Fibroblast of pulmonary artery (primary cell): ENCODE measurements at places on chromosomes 5 and 9.
A peak's percentile ranks its signal among the peaks of the same experiment; 100 is the strongest.

DNA sequence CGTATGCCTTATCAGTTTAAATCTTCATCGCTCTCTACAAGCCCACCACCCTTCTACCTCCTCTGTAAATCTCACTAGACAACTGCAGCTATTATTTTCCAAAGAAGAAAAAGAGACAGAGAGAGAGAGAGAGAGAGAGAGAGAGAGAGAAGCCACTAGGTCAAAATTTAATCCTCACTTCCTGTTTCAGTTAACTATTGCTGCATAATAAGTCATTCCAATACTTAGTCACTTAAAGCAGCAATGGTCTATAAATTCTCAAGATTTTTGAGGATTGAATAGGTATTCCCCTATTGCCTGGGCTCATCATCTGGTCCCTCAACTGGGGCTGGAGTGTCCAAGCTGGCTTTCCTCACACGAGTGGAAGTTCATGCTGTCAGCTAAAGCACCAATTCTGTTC is 68.8 kb downstream of the ITGA1 start:
- DNase-seq = peak; percentile 12

DNA sequence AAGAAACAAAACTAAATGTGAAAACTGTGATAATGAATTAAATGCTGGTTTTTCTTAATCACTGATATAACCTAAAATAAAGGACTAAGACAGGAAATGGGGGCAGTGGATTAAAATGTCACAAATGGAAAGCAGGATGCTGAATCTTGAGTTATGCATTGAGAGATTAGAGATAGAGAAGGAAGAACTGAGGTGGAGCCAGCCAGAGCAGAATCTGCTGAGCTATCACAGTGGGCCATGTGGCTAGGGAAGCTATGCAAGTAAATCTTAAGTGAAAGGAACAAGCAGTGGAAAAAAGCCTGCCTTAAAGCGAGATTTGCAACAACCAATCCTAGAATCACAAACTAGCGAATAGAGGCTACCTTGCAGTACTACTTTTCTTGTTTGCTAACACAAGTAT is 188.5 kb upstream of the RASA1 start:
- no peak for DNase-seq

DNA sequence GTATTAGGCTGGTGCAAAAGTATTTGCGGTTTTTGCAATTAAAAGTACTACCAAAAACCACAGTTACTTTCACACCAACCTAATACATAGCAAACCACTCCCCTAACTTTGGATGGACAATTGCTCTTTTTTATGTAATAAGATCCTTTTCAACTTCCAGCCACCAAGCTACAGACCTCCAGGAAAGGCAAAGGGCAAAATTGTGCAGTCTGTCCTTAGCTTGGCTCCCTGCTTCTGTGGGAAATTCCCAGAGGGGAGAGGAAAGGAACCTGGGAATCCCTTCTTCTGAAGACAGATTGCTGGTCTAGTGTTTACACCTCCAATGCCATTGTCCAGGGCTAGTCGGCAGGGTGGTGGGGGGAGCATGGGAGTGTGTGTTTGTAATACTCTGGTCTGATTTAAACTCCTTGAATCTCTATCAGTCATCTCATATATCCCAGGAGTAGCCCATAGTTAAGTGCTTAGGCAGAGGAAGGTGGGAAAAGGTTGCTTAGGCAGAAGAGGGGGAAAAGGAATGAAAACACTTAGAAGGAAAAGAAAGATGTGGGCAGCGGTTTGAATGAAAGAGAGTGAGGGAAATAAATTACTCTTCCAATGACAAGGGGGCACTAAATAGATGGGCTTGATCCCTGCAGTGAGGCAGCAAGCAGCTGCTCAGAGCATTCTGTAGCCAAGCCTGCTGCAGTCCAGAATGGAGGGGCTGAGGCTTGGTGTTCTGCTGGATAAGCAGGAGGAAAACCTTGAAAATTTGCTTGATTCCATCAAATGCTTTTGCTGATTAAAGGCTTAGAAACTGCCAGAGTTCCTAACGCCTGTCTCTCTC is 86.9 kb upstream of the MAP1B start:
- no peak for DNase-seq

DNA sequence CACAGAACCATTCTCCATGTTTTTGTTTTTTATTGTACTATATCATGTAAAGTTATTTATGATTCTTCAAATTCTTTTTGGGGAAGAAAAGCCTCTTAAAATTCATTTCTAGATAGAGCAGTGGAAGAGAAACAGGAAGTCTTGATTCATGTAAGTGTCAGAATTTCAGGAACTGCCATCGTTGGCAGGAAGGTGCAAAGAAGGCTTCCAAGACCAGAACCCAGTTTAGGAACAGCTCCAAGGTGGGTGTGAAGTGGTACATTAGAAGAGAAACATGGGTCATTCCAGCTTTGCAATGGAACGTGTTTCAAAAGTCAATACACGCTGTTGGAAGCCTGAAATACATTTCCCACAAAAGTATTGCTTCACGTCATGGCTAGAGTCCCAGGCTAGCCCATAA is 14.8 kb downstream of the SAXO1 start:
- no peak for DNase-seq

DNA sequence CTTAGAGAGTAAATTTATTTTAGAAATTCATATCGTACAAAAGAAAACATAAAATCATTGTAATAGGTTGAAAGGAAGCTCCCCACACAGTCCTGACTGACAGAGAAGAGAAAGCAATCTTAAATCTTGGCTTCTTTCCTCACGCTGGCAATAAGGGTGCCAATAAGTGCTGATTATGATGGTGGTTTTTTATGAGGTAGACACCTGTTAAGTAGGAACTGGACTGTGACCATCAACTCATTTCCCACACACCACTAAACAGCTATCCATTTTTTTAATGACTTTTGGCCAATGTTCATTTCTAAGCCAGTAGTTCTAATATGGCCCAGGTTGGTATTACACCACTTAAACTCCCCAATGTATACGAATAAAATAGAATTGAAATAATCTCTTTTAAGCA is 893.5 kb upstream of the NUDT12 start:
- DNase-seq = no peak

- no peak for DNase-seq
These were observed 87.4 kb downstream of the ZNF608 start for GRCh38 chr5:124658867-124659557.

DNA sequence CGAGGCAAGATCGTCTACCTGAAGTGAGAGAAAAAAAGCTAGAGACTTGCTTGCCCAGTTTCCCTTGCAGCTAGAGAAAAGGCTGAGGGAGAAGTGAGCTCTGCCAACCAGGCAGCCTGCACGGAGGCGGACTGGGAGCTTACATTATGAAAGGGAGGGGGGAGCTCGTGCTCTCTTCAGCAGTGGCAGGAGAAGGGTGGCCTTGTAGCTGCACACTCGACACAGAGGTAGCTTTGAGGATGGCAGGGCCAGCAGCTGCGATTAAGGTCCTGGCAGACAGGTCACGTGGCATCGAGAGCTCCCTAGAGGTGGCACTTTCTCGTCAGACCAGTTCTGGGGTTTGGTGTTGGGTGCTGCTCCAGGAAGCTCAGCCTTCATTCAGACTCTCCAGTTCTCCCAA is 26.7 kb downstream of the APBA1 start:
- DNase-seq = no peak

DNA sequence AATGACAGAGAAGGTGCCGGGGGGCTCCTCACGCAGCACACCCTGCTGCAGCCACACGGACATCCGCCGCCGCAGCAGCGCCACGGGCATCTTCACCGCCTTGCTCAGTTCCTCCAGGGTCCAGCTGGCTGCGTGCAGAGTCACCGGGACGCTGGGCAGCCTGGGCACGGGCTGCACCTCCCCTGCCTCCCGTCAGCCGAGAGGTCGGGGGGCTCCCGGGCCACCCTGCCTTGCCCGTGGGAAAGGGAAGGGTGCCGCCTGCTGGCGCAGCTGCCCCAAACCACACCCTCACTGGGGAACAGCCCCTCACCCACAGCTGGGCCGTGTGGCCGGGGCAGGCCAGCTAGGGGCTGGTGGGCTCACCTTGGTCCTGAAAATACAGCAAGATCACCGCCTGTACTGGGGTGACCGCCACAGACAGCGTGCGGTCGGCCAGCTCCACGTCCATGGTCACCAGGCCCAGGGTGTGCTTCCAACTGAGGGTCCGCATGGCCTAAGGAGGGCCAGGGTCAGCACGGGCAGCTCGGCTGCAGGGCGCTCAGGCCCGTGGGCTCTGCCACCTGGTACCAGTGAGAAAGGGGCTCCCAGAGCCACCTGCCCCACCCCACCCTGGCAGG is 3.6 kb upstream of the TMEM210 start:
- no peak for DNase-seq

DNA sequence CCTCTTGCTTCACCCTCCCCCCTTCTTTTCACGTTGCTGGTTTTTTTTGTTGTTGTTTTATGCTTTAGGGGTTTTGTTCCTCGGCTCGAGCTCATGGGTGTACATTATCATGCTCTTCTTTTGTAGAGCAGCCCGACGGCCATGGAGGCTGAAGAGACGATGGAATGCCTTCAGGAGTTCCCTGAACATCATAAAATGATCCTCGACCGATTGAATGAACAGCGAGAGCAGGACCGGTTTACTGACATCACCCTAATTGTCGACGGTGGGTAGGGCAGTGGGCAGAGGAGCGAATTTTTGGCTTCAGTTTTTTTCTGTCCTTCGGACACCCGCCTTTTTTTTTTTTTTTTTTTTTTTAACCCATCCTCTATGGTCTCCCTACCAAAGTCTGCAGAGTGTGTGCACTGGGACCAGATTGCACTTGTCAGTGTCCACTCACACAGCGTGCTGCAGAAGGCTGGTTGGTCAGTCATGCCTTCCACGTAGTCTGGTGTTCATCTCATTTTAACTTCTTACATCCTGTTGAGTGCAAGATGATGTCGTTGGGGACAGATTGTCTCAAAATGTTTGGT is 1.3 kb downstream of the ZNF131 start:
- peak; percentile 62 for DNase-seq

GRCh38 chr9:124724415-124725067 is 46.6 kb downstream of the NR6A1 start:
- no peak for DNase-seq

DNA sequence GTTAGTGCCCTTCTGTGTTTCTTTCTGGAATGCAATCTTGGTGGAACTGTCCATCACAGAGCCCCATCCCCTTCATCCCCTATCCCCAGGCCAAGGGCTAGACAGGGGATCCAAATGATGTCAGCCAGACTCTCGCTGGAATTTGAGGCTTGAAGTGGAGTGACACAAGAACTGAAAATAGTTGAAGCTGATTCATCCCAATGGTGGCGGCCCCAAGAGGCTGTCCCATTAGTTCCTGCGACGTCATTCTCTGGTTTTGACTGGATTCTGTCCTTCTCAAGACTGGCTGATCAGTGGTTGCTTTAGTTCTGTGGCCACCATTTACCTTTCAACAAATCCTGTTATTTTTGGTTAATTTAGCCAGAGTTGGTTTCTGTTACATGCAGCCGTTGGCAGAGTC is 59.9 kb downstream of the SUB1 start:
- DNase-seq = no peak

GRCh38 chr5:114500756-114501155 is 138.9 kb downstream of the KCNN2 start:
- no peak for DNase-seq

- DNase-seq = peak; percentile 67
These were observed 23.0 kb downstream of the SPARC start for GRCh38 chr5:151663617-151664293.

- DNase-seq = no peak
These were observed 78.9 kb downstream of the SEMA4D start for GRCh38 chr9:89418882-89419640.

GRCh38 chr9:97487861-97488260 is 13.6 kb upstream of the TMOD1 start:
- no peak for DNase-seq

DNA sequence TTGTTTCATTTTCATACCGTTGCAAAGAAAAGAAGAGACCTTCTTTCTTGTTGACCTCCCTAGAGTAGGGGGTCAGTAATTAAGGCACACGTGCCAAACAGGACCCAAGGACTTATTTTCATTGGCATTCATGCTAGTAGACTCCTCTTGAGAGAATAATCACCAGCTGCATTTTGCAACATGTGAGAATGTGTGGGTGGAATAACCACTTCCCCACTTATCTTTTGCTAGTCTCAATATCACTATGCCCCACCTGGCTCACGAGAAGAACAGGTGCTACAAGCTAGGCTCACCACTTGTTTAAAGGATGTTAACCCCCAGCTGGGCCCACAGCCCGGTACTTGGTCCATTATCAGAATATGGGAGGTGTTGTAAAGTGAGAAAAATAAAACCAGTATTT is 460.7 kb upstream of the MEF2C start:
- no peak for DNase-seq

DNA sequence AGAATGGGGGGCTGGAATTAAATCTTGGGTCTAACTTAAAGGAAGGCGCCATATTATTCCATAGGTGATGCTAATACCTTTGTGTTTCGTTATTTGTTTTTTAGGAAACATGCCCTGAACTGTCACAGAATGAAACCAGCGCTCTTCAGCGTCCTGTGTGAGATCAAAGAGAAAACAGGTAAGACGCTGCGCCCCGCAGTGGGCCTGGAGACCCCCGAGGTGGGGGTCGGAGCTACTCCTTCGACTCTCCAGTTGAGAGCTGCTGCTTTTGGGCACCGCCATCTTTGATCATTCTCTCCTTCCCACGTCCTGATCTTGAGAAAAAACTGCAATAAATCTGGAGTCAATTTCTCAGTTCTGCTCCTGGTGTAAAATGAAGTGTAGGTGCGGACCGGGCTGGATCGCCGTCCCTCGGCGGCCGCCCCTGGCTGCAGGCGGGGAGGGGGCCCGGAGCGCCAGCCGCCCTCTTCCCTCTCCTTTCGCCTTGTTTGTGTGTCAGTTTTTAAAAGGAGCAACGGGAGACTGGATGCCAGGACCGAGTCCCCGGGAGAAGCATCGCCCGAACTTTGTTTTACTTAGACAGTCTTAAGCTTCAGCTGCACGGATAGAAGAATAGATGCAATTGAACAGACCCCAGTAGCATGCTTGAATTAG is 1.4 kb downstream of the PBX3 start:
- DNase-seq = no peak

- no peak for DNase-seq
These were observed 25.9 kb downstream of the PSMB7 start for GRCh38 chr9:124389146-124389939.

- no peak for DNase-seq
These were observed 579.2 kb upstream of the ZNF608 start for GRCh38 chr5:125325488-125326149.

GRCh38 chr5:172043865-172044264 is 37.4 kb upstream of the FBXW11 start:
- no peak for DNase-seq

DNA sequence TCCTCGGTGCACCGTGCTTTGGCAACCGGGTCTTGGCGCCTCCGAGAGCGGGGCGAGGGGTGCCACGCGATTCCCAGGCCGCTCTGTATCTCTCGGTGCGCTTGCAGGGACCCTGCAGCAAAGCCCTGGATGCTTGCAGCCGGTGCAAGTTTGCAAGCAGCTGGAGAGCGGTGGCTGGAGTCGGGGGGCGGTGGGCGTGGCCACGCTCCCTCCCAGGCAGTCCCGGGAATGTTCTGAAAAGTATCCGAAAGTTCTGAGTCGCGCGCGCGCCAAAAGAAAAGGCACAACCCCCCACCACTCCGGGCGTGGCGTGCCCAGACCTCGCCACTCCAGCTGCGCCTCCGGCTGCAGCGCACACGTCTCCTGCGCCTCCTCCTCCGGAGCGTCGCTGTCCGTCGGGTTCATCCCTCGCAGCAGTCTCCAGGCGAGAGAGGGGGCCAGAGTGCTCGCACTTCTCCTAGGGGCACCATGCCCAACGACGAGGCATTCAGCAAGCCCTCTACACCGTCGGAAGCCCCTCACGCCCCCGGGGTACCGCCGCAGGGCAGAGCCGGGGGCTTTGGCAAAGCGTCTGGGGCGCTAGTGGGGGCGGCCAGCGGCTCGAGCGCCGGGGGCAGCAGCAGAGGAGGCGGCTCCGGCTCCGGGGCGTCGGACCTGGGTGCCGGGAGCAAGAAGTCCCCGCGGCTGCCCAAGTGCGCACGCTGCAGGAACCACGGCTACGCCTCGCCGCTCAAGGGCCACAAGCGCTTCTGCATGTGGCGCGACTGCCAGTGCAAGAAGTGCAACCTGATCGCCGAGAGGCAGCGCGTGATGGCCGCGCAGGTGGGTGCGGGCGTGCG is at the start of gene DMRT1:
DMRT1 (plus strand) TSS at position 327 of the 839 bp plus-strand sequence; CDS start at position 469, 142 bp downstream.
- DNase-seq = no peak
